Posterior vena cava (tissue), 2 donors: ENCODE measurements at places on chromosomes 12 and 14. TPM values are rescaled to one million over a fixed set of nuclear protein-coding genes. Genes with fewer than 3 reads are reported as not detected.

Gene NINJ2
- 4.6 TPM for total RNA-seq

Gene FITM1
- not detected for total RNA-seq

DNA sequence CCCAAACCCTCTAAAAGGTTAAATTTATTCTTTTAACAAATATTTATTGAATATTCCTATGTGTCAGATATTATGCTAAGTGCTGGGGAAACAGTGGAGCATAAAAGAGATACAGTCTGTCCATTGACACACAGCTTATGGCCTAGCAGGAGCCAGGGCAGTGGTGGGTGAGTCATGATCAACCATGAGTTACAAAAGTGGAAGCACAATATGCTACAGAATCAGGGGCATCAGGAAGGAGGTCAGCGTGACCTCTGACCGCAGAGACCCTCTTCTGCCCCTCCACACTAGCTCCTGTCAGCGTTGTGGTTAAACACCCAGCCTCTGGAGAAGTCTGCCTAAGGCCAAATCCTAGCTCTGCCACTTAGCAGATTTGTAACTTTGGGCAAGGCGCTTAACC lies 4.7 kb upstream of the PPP1R1A start:
- DNase-seq: peak; percentile 5

Gene KITLG
- 11.8 TPM for total RNA-seq

Gene SPTB
- 3.3 TPM for total RNA-seq

GRCh38 chr14:103267226-103267910 lies 66.7 kb upstream of the EIF5 start:
- DNase-seq: no peak

Gene PTPRR
- total RNA-seq: not detected

Gene C12orf56
- not detected for total RNA-seq
